ENCODE measurements at places on chromosomes 5 and 9.

DNA sequence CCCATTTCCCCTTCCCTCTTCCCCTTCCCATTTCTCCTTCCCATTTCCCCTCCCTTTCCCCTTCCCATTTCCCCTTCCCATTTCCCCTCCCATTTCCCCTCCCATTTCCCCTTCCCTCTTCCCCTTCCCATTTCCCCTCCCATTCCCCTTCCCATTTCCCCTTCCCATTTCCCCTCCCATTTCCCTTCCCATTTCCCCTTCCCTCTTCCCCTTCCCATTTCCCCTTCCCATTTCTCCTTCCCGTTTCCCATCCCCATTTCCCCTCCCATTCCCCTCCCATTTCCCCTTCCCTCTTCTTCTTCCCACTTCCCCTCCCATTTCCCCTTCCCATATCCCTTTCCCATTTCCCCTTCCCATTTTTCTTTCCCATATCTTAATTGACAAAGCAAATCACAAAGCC lies 109.0 kb downstream of the OLFM1 start:
- no peak for DNase-seq

- no peak for DNase-seq
Measured at GRCh38 chr9:73847536-73847935, 649.6 kb upstream of the RORB start.

DNA sequence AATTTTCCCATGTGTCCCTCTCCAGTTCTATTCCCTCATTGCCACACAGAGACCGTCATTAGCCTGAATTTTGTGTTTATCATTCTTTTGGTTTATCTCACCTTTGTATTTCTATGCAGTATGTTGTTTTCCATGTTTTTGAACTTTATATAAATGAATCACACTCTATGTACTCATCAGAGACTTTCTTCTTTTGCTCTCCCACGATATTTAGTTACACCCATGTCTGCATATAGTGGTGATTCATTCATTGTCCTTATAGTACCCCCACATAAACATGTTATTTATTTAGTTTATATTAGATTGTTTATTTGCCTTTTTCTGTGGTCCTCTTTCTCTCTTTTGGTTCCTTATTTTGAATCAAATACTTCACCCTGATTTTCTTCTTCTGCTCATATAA lies 199.7 kb downstream of the FSTL4 start:
- DNase-seq, result no peak

- DNase-seq, result no peak
Measured at GRCh38 chr9:31243386-31243785, 1141.1 kb upstream of the ACO1 start.

DNA sequence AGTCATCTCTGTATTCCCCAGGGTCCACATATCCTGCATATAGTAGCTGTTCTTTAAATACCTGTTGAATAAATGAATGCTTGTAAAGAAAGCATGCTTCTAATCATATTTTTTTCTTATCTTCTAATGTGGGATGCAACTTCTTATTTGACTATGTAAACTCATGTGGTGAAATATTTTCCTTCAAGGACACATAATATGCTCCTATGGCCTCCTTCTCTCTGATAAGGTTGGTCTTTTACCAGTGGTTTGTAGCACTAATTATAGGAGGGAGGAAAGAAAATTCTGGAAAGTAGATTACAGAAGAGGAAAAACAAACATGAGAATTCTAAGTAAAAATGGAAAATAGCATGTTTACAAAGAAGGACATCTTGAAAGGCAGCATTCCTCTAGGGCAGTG lies 28.6 kb upstream of the C5orf63 start:
- no peak for DNase-seq

DNA sequence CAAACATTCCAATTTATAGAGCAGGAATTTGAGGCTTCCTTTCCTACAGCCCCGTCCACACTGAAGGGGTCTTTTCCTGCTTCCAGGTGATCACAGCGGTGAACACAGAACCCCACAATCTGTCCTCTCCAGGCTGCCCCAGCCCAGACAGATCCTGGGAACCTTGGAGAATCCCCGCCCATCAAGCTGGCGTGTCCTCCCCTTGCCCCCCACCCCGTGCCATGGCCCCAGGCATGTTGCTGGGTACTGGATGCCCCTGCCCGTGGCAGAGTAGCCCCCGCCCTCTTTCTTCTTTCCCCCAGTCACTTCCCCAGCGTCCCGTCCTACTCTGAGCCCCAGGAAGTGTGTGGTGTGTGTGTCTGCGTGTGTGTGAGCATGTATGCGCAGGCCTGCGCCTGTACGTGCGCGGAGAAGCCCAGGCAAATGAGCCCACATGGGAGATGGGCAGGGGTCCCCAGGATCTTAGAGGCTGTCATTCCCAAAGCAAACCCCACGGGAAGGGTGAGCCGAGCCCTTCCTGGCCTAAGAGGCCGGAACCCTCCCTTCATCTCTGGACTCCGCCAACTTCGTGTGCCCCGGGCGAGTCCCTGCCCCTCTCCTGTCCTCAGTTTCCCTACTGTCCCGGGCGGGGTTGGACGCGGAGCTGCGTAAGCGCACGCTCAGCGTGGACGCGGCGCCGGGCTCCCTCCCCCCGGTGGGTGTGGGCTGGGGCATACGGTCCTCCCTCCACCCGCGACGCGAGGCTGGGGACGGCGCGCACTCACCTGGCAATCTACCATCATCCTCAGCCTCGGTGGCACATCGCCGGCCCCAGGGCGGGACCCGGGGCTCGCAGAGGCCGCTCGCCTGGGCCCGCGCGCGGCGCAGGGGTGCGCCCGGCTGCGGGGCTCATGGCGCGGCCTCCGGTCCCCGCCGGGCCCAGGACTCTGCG lies 15.2 kb downstream of the GBGT1 start:
- DNase-seq, result peak; percentile 41
